ENCODE measurements at places on chromosomes 11 and 22.

DNA sequence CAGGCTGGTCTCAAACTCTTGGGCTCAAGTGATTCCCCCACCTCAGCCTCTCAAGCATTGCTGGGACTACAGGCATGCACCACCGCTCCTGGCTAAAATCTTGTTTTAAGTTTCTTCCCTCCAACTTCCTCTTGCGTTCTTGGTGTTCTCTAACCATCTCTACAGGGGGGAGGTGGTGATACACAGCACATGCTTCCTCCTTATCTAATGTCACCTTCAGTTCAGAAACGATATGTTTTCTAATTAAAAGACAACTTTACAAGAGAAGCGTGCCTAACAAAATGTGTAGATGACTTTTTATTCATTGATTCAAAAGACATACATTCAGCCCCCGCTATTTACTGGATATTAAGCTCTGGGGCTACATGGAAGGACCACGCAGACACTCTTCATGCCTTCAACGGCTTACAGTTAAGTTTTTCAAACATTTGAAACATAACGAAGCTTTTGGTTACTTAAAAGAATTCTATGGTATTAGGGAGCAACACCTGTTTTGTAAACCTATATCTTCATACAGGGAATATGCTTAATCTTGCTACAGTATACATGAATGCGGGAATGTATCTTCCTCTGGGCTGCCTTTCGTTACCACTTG lies 933 bp upstream of the DLAT start:
- no peak for DNase-seq

GRCh38 chr22:35986088-35986487 lies 42.5 kb downstream of the RBFOX2 start:
- DNase-seq: no peak

- no peak for DNase-seq
These were observed 7.4 kb downstream of the APOBEC3D start for GRCh38 chr22:39028281-39028680.

DNA sequence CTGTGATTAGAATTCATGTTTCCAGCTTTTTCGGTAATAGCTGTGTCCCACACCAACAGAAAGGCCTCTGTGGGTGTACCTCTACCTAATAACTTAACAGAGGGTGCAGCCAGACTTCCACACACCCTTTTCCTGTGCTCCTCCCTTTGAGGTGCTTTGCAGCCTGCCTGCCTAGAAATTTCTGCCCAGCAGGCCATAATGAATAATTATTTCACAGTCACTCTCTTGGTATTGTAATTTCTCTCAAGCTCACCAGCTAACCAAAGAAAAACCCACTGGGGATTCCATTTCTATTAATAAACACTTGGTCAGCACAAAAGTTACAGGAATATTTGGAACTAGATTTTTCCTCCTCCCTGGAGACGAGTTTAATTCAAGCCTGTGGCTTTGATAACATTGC lies 13.3 kb downstream of the WT1 start:
- no peak for DNase-seq

- DNase-seq: no peak
These were observed 705 bp downstream of the PTPRJ start for GRCh38 chr11:47980907-47981621.

- DNase-seq: no peak
These were observed 29.4 kb downstream of the SHISA8 start for GRCh38 chr22:41885516-41885915.

- no peak for DNase-seq
These were observed 8.3 kb downstream of the ST3GAL4 start for GRCh38 chr11:126363706-126364248.

Data from stimulated activated CD8-positive, alpha-beta memory T cell treated with anti-CD3 and anti-CD28 coated beads, Interleukin-4, amount 100 ng/mL, for 1 hour (primary cell).